Astrocyte of the cerebellum (primary cell): ENCODE measurements at places on chromosomes 11 and 22.

DNA sequence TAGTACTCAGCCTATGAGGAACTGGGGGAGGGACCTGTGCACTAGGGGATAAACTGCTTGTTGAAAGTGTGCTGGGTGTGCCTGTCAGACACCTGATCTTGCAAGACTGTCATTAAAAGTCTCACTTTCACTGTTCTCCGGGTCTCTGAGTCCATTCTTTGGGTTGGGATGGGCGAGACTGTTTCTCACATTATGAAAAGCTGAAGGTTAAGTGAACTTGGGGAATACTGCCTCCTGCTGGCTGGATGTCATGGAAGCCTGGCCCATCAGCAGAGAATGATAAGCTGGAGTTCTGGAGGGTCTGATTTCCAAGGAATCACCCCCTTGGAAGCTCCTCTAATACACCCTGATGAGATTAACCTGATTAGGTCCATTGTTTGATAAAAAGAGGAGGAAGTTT is 9.0 kb upstream of the VPREB1 start:
- no peak for DNase-seq

DNA sequence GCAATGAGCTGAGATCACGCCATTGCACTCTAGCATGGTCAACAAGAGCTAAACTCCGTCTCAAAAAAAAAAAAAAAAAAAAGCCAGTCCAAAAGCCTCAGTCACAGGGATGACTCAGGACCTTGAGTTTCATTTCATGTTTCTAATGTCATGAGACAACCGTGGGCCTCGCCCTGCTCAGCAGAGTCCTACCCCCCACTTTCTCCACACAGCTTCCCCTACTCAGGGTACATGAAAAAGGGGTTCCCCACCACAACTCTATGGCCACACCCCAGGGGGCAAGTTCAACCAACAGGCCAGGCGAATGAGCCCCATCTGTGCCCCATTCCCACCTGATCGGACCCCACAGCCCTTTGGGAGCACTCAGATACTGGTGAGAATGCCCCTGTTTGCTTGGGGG is 24.3 kb upstream of the ADA2 start:
- DNase-seq: no peak

DNA sequence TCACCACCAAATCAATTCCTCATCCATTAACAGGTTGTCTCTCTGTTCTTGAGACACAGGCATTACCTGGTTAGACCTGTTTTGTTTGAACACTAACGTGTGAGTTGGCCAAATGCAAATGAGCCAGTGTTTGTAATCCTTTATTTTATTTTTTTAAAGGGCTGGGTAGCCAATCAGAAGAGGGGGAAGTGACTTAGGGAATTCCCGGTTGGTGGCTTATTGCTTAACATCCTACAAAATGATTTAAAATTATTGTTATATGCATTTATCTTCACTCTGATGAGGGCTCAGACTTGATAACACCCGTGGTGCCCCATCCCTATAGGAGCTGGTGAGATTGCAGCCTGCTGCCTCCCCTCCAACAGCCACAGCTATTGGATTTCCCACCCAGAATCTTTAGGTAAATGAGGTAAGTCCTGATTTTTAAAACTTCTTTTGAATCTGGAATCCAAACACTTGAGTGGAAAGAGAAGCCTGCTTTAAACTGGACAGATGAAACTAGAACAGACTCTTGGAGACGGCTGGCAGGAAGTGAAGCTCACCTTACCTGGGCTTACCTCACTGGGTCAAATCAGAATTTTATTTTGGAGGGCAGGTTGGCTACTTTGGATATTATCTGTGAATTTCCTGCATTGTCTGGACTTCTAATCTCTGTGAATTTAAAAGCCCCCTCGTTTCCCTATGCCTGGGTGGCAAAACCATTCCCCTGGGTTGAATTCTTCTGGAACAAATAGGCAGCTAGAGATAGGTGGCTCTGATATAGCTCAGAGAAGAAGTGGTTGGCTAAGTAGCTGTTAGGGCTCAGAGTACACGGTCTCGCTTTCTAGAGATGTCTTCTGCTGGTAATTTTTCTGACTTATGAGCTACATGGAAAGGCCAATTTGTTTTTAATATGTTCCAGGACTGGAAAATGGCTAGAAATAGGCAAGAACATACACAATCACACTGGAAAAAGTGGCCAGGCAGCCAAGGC is at the start of gene EHF:
EHF (plus strand) TSS at position 274 of the 973 bp plus-strand sequence. CDS start 21,538 bp downstream, outside the sequence.
- DNase-seq: no peak

GRCh38 chr22:35430897-35431322 is 31.0 kb downstream of the MCM5 start:
- peak; percentile 66 for DNase-seq

DNA sequence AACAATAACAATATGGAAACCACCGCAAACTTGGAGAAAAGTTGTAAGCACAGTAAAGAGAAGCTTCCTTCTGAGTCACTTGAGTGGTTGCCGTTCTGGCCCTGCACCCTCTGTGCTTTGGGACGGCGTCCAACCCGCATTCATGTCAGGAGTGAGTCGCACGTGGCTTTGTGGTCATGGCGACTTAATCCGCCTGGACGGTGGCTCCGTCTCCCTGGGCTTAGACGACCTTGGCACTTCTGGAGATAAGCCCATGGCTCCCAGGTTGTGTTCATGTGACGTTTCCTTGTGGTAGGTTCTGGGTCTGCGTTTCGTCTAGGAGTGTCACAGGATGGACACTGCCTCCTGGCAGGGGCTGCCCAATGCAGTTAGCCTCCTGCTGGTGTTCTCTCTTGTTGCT is 40.5 kb downstream of the TPCN2 start:
- peak; percentile 76 for DNase-seq

GRCh38 chr22:48347311-48347710 is 1480.4 kb downstream of the BRD1 start:
- DNase-seq: no peak

DNA sequence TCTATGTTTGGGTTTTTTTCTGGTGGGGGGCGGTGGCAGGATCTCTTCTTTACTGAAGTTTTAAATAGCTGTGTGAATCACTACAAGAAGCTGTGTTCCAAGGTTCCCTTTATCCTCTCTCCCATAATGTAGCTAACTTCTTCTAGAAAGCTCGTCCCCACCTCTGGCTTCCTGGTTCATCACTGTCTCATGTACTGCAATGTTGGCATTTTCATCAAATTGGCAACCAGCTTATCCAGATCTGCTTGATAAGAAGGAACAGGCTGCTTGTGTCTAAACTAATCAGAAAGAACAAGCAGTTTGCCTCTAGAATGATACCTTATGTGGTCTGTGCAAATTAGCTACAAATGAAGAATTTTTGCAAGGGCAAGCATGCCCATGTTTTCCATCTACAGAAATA is 130.8 kb downstream of the WT1 start:
- no peak for DNase-seq

GRCh38 chr11:73988227-73988626 is 5.6 kb upstream of the UCP2 start:
- DNase-seq: no peak

DNA sequence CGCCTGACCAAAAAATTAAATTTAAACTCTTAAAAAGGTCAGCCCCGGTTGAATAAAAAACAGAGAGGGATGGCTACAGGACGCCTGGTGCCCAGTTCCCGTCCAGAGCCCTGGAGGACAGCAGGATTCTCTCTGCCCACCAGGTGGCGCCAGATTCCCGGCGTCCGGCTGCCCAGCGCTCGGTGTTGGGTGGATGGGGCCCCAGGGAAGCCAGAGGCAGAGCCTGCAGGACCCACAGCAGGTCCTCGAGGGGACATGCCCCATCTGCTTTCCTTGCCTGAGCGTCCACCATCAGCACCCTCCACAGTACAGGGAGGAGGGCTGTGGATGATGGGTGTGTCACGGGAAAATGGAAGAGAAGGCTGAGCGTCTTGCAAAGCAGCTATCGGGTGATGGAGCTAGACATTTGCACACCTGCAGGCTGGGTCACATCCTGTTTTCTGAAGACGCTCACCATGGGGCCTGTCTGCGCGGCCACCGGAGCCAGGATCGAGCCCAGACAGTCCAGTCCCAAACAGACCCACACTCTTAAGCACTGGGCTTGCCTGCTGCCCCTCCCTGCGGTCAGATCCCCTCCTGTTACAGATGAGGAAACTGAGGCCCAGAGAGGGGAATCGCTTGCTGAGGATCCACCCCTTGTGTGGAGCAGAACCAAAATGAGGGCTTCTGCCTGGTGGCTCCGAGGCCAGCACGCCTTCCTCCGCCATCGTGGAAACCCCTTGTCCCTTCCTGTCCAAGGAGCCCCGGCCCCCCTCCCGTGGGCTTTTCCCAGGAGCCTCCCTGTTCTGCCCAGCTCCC is 18.5 kb upstream of the CBX7 start:
- DNase-seq: no peak

DNA sequence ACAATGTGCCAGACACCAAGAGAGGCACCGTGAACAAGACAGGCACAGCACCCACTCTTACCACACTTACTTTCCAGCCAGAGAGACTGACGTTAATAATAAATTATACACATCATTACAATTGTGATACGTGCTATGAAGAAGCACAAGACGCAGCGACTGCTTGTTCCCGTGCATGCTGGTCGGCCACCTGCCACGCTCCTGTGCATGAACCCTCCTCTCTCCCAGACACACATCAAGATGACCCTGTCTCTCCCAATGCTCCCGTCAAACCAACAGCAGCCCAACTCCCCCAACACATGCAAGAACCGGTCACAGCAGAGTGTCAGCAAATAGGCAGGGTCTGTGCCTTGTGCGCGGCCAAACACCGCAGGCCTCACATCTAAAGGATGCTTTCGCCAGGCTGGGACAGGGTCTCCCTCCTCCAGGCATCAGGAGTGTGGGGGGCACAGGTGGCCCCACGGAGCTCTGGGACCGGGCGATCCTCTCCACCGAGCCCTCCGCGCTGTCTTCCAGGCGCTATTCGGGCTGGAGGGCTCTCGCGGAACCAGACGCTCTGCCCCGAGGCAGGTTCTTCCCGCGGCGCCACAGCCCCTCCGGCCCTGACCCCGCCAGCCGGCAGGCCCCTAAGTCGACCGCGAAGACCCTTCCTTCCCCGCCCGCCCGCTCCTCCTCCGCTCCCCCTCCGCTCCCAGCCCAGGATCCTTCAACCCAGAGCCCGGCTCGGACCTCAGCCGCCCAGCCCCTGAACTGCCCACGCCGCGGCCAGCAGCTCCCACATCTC is 533 bp downstream of the SERGEF start:
- no peak for DNase-seq

- DNase-seq: no peak
Observed at GRCh38 chr11:19243143-19243542, 2.4 kb upstream of the E2F8 start.

DNA sequence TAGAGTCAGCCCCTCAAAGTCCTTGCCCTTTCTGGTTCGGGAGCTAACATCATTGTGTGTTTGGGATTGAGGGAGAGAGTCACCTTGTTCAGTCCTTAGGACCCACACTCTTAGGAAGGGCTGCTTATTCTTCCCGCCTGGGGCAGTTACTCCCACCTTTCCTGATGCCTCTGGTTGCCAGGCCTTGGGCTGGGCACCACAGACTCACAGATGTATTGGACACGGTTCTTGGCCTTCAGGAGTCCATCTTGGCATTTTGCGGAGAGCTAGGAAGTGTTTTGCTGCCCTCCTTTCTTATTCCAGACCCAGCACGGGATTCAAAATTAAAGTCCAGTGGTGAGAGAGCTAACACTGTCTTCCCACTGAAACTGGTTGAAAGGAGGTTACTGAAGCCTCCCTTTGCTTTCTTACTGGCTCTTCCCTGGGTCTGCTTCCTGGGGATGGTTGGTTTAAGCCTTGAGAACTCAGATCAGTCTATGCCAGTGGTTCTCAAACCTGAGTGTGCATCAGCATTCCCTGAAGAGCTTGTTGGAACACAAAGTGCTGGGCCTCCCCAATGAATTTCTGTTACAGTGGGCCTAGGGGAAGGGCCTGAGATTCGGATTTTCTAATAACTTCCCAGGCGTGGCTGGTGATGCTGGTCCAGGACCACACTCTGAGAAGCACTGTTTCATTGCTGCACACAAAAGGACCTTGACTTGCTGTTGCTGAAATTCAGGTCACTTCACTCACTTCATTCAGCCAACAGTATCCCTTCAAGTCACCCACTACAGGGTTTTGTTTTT is 1.4 kb downstream of the OSBP2 start:
- no peak for DNase-seq

DNA sequence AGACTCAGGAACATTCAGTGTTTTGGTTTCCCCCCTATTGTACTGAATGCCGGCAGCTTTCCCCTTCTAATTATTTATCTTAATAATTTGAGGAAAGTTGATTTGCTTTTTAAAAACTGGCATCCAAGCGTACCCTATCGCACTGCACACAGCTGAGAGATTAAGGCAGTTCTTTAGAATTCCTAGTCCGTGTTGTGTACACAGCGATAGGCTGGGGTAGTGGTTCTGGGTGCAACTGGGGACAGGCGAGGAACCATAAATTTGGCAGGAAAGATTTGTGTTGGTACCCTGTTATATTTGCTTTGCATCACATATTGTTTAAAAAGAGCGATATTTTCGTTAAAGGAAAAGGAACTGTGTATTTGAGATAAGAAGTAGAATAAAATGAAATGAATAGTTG is 39.2 kb downstream of the PTPRJ start:
- no peak for DNase-seq

DNA sequence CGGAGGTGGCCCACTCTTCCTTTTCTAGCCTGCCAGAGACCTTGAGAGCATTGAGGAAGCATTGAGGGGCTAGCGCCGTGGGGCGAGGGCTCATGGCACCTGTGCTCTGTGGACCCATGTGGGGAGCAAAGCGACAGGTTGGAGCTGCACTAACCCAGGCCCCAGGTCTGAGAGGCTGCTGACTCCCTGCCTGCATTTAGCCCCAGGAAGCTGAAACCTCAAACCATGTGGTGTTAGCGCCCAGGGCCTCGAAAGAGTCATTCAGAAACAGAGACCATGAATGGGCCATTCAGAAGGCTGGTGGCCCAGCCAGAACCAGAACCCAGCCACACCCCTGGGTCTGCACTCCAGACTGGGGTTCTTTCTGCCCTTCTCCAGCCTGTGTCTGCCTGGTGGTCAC is 88.6 kb downstream of the BCR start:
- DNase-seq: no peak

- DNase-seq: no peak
Observed at GRCh38 chr22:30326255-30326705, 461 bp downstream of the TBC1D10A start.

- no peak for DNase-seq
Observed at GRCh38 chr11:36292311-36292722, 3.1 kb upstream of the COMMD9 start.

DNA sequence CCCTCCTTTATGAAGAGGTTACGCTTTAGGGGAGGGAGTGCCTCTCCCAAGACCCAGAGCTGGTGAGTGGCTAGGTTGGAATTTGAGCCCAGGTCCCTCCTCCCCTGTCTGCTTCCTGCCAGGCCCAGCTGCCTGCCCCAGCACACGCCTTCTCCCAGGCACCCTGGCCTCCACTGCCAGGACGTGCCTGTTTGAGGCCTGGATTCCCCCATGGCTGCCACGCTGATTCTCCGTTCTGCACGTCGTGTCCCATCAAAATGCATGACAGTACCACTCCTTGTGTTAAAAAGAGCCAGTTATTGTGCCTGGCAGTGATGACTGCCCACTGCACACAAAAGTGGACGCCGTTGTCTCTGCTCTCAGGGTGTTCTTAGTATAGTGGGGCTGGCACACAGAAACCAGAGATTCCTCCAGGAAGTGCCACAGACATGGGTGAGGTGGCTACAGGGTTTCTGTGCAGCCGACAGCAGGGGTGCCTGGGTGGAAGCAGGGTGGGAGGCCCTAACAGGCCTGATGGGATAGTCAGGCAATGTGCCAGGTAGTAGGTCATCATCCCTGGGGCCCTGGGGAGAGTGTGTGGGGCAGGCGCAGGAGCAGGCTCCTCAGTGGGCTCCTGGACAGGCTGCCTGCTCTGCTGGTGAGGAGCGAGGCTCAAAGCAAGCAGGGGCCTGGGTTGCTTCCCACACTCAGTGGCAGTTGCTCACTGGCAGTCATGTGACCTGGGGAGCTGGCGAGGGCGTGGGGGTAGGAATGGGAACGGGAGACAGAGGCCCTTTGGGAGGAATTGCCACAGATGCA is 24.2 kb downstream of the MED15 start:
- no peak for DNase-seq

- no peak for DNase-seq
Observed at GRCh38 chr11:100294748-100295147, 392.3 kb upstream of the ARHGAP42 start.
